ENCODE measurements at places on chromosomes 1 and 21.
A peak's percentile ranks its signal among the peaks of the same experiment; 100 is the strongest.

DNA sequence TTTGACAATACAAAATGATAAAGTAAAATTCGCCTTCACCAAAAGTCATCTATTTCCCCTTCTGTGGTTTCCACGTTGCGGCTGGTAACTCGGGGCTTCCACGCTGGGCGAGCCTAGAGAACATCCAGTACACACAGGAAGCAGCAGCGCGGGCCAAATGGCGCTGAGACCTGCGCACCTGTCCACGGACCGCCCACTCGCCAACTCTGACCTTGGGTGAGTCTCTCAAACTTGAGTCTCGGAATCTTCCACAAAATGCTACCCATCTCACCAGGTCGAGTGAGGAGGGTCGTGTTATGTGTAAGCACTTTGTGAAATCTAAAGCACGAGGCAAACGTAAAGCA, 820 bp upstream of the TTF2 start:
- DNase-seq = peak; percentile 22

GRCh38 chr1:226953175-226953800, 13.2 kb downstream of the COQ8A start:
- DNase-seq = no peak

GRCh38 chr1:192350356-192350755, 33.6 kb downstream of the RGS21 start:
- no peak for DNase-seq

DNA sequence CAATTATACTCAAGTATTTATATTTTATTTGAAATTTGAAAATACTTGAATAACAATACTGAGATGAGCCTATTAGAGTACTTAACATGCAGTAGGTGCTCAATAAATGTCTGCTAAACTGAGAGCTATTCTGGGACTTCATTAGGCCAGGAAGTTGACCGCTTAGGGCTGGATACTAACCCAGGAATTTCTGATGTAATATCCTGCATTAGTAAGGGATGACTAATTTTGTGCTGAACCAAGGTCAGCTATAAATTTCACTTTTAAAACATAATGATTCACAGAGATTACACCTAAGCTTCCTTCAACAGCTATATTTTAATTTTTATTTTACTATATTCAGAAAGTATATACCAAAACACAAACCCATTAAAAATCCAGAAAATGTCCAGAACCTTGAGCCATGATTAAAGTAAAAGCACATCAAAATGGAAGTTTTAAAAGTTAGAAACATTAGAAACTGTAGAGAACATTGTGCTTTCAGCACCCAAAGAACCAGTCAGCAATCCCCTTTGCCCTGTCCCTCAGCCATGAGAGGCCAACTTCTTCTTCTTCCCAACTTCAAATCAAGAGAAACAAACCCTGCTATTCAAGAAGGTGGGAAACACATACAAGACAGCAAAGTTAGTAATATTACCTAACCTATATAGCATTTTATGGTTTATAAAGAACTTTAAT, 35.4 kb downstream of the WNT2B start:
- peak; percentile 81 for DNase-seq

DNA sequence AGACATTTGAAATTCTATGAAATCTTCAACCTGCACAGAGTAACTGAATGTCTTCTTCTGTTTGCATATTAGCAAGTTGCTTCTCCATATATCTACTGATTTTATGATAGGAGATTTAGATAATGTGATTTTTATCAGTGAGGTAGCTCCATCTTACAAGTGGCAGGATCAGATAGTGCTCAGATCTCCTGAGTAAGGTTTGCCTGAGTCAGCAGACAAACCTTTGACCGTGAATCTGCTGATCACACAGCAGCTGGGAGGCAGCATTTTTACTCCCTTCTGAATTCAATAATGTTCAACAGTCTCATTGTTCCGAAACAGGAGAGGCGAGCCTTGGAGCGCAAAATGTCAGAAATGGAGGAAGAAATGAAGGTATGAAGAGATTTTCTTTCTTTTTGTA, 141.4 kb downstream of the SYT2 start:
- DNase-seq = no peak

- DNase-seq = no peak
Measured at GRCh38 chr1:15951341-15952153, 24.4 kb downstream of the ZBTB17 start.
